ENCODE measurements at places on chromosomes 5 and 9.

- DNase-seq: no peak
These were observed 24.7 kb downstream of the PHF2 start for GRCh38 chr9:93601063-93601462.

DNA sequence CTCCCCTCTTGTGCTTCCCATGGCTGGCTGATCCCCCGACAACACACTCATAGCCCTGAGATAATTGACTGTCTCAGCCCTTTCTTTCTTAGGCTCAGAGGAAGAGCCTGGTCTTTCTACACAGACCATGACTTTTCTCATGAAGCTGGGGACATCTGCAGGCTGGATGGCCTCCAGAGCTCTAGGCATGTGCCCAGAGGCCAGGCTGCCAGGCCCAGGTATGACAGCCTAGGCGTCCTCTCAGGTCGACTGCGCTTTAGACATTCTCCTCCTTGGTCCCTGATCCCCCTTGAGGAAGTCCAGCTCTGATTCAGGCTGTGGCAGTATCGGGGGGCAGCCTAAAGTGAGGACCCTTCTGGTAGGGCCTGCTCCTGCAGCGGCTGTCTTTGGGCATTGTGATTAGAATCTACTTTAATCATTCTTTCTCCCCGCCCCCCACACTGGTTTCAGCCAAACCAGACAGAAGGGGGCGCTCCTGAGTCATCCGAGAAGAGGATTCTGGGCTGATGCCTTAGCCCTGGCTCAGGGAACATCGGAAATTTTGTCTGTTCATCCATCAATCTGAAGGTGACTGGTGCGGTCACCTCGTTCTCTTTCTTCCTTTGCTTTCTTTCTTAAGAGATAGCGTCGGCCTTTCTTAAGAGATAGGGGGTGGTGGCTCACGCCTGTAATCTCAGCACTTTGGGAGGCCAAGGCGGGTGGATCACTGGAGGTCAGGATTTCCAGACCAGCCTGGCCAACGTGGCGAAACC, 66.5 kb upstream of the HSPA9 start:
- peak; percentile 60 for DNase-seq

DNA sequence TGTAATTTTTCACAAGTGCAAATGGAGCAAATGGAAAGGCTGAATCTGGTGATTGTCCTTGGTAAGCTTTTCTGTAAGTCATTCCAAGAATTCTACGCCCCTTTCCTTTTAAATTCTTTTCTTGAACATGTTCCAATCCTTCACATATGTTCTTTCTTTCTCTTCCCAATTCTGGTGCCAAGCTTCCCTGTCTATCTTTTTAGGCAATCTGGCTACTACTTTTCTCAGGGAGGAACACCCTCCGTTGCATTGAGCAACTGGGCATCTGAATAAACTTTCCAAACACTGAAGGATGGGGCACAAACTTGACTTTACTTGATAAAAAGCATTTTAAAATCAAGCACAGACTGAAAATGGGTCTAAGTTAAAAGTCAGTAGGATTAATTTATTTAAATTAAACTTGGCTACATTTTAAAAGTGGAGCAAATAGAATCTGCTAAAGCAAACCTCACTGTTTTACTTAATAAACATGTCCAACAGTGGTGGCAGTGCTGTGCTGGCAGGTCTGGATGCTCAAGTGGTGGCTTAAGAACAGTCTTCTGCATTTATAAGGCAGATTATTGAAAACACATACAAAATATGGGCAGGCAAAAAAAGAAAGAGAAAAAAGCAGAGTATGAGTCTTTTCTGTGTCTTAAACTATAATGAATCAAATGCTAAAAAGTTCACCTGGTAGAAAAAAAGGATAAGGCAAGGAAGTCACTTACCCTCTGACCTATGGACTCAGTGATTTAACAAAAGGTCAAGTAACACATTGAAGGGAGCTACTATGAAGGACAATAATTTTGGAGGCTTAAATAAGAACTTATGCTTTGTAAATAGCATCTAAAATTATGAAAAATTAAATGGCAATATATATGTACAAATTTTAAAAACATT, 5.4 kb downstream of the ELL2 start:
- DNase-seq: no peak

GRCh38 chr5:132243366-132243977, 14.0 kb upstream of the PDLIM4 start:
- DNase-seq: no peak

DNA sequence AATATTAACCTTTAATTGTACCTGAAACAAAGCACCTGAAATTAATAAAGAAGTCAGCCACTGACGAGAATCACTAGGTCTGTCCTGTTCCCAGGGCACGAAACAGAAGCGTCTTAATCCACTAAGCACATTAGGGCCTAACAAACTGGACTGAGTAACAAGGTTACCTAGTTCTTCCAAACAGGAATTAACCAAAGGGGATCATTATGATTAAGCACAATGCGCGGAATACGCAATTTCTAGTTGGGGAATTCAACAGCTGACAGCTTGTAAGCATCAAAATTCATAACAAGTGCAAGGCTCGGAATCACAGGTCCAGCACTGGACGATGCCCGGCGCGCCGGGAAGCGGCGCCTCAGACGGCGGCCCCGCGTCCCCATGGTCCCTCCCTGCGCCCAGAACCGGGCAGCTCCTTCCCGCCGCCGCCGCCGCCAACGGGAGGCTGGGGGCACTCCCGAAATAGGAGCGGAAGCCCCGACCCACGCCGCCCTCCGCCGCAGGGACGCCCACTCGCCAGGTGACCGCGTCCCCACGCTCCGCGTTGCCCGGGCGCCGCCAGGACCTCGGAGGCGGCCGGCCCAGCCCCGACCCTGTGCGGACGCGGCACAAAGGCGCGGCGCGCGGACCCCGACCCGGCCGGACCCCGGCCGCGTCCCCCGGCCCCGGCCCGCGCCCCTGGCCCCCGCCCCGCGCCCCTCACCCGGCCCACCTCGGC, 898 bp downstream of the CAMSAP1 start:
- DNase-seq: no peak

DNA sequence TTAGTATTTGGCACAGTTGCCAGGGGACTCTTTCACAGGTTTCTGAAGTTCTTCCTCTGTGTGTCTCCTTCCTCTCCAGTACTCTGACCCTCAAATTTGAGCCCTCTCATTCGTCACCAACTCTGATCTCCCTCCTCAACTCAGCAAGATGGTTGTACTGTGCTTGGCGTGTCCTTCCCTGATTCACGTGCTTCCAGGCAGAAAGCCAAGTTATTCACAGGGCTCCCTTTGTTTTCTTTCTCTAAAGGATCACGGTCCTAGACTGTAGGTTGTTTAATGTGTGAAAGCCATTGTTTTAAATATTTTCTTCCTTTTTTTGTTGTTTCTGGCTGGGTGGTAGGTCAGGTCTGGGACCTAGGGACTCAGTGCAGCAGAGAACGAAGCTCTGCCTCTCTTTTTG, 142.9 kb downstream of the DMAC1 start:
- DNase-seq: no peak

GRCh38 chr5:128522336-128522735, 15.7 kb downstream of the FBN2 start:
- DNase-seq: no peak

Data from MV-4-11 (cell line).